CD4-positive, alpha-beta T cell (primary cell): ENCODE measurements at places on chromosomes 2 and 18. TPM values are rescaled to one million over a fixed set of nuclear protein-coding genes. Genes with fewer than 3 reads are reported as not detected.

The MYO3B gene
- not detected for total RNA-seq

The PFN4 gene
- total RNA-seq: not detected

The TRIM43 gene
- not detected for total RNA-seq

The UGT1A5 gene
- total RNA-seq: not detected

DNA sequence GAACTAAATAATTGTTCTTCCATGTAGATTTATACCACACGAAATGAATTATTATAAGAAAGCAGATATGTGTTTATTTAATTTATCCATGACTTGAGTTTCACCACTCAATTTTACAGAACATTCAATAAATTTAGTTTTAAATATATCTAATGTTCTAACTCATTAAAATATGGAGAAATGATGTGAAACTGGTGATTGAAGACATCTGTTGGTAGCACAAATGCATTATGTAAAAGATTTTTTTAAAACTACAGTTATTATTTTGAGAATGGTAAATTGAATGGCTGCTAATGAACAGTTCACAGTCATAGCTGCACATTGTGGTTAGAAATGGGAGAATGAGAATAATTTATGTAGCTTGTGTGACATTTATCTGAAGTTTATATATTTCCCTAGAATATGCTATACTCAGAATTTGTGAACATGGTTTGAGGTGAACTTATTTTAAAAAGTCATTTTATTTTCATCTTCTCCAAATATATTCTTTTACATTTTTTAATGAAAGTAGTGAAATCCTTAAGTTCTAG is 203.5 kb downstream of the DPP4 start:
- DNase-seq: no peak

DNA sequence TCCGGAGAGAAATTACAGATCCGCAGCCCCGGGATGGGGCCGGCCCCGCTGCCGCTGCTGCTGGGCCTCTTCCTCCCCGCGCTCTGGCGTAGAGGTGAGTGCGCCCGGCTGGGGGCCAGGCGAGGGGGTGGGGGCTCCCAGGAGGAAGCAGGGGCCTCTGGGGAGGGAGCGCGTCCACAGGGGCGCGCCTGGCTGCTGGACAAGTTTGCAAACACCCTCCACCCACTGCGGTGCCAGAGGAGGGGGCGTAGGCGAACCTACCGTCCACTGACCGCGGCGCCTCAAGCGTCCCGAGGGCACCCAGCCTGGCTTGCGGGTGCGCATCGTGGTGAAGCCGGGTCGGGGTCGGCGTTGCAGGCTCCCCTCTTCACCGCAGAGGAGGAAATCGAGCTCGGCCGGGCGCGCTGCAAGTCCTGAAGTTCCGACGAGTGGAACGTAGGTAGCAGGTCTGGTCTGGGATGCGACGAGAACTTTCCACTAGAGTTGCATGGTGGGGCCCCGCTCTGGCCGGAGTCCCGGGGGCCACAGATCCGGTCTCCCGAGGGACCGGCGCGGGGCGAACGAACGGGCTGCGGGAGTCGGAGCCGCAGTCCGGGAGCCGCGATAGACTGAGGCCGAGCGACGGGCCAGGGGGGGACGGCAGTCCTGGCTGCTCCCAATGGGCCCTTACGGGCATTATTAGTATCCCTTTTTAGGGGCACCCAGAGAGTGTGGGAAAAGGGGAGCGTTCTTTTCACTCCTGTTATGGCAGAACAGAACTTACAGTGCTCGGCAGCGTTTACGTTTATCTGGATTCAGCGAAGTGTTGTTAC is 502 bp downstream of the MERTK start:
- peak; percentile 31 for DNase-seq

GRCh38 chr2:54977149-54977548 is 73.1 kb downstream of the RTN4 start:
- DNase-seq: no peak
